ENCODE measurements at places on chromosomes 13 and 19.

DNA sequence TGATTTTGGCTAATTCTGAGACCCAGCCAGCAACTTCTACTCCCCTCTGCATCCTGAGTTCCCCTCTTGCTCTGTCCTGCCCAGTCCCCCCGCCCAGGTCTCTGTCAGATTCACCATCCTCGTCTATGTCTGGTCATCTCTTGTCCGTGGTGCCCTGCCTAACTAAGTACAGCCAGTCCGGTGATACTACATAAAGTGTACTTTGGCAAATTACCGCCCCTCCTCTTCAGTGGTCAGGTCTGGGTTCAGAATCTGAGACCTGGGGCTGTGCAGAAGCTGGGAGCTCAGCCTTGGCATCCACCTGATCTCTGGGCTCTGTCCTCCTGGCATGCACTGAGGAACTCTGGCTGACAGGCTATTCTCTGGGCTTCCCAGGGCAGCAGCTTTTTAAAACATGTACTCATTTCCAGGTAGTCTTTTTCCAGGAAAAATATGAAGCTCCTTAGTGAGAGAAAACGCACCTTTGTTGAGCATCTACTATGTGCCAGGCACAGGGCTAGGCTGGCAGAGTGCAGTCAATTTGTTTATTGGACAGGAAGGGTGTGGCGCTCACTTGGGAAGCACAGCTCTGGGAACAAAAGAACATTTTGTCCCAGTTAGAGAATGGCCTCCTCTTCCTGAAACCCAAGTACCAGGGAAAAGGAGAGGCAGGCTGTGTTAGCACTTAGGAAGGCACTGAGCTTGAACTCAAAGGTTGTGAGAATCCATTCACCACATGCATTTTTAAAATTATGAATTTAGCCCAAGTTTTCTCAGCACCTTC lies 88.9 kb downstream of the TSHZ3 start:
- DNase-seq, result peak; percentile 43

GRCh38 chr19:23283925-23284324 lies 33.7 kb upstream of the ZNF724 start:
- no peak for DNase-seq

DNA sequence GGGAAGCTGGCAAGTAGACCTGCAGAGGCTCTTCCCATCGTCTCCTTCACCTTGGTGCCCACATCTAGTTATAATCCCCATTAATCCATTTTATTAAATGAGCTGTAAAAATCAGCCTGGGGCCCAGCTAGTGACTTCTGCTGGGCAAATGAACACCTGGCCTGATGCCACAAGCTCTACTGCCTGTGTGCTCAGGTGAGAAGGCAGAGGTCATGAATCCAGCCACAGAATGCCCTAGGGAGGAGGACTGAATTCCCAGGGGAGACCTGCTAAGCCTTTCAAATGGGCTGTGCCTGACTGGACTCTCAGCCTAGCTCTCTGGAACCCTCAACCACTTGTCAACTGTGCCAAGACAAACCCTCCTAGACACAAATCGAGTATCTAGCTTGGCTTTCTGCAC lies 74.0 kb downstream of the PDS5B start:
- DNase-seq, result no peak

DNA sequence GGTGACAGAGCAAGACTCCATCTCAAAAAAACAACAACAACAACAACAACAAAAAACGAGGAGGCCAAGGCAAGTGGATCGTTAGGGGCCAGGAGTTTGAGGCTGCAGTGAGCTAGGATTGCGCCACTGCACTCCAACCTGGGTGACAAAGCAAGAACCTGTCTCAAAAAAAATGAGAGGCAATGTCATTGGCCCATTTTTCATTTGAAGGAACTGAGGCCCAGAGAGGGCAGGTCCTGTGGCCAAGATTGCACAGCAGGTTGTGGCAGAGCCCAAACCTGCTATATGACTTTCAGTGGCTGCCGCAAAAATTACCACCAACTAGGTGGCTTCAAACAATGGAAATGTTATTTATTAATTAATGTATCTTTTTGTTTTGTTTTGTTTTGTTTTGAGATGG lies 5.5 kb downstream of the PIK3R2 start:
- DNase-seq, result no peak

DNA sequence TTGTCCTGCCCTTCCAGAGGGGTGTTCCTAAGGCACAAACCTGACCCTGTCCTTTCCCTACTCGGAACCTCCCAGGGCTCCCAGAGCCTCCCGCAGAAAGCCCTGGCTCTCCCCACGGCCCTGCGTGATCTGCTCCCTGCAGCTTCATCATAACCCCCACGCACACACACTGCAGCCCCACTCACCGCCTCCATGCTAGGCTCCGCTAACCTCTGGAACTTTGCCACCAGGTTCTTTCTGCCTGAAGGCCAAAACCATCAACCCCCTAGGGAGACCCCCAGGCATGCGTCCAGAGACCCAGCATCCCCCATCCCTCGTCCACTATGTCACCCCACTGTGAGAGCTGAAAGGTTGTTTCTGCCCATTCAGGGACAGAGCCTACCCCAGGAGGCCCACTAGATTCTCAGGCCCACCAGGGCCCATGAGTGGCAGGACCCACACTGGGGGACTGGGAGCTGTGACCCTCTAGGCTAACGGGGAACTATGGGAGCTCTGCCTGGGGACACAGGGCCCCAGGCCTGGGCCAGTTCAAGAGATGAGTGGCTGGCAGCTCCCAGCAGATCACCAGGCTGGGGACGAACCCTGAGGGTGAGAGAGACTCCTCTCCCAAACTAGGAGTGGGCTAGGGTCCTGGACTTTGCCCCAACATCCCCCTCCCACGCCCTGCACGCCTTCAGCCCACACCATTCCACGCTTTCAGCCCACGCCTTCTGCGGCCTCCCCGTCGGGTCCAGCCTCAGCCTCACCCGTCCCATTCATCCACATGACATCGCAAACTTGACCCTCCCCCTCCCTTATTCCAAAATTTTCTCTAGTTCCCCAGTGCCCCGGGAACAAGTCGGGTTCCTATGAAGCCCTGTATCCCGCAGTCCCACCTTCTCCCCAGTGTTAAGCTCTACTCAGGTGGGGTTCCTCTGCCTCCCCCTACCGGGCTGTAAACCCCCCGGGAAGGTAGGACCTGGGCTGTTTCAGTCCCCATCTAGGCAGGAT lies 33.2 kb upstream of the PNMA8B start:
- no peak for DNase-seq

DNA sequence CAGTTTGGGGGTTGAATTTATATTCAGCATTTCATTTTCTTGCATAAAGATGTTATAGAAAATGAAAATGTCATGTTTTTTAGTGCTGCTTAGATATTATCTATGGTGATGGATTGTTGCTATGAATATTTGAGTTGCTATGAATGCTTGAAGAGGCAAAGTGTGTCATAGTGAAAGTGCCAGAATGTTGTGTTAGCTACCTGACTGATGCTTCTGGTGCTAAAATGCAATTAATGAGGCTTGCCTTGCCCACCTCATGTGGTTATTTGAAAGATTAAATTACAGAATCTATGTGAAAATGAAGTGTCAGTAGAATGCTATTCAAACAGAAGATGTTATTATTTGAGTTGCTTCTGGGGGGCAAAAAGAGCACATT lies 62.7 kb upstream of the MYCBP2 start:
- no peak for DNase-seq

DNA sequence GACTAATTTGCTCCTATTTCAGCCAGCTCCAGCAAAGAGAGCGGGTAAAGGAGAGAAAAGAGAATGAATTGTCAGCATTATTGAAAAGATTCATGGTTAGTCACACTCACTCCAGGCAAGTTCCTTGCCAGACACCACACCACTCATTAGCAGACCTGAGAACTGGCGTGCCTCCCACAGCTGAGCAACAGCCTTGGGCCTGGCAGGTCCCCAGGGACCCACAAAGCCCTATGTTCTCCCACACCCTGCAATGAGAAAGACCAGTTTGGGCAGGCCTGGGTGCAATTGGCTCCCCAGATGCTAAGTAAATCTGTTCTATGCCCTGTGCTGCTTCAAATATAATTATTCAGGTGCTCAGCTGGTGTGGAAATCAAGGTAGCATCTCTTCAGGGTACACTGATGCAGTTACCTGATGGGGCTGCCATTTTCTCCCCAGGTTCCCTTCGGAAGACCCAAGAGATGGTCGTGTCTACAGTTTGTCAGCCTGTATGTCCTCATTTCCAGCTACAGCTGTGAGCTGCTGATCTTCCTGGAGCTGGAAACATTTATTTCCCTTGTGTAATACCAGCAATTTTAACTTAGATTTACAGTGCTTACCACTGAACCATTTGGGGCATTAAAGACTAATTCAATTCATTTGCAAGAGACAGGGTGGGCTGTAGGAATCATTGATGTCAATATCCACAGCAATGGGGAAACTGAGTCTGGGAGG lies 405.0 kb downstream of the COG6 start:
- no peak for DNase-seq

GRCh38 chr19:4098493-4098892 lies 25.4 kb downstream of the MAP2K2 start:
- DNase-seq, result no peak

DNA sequence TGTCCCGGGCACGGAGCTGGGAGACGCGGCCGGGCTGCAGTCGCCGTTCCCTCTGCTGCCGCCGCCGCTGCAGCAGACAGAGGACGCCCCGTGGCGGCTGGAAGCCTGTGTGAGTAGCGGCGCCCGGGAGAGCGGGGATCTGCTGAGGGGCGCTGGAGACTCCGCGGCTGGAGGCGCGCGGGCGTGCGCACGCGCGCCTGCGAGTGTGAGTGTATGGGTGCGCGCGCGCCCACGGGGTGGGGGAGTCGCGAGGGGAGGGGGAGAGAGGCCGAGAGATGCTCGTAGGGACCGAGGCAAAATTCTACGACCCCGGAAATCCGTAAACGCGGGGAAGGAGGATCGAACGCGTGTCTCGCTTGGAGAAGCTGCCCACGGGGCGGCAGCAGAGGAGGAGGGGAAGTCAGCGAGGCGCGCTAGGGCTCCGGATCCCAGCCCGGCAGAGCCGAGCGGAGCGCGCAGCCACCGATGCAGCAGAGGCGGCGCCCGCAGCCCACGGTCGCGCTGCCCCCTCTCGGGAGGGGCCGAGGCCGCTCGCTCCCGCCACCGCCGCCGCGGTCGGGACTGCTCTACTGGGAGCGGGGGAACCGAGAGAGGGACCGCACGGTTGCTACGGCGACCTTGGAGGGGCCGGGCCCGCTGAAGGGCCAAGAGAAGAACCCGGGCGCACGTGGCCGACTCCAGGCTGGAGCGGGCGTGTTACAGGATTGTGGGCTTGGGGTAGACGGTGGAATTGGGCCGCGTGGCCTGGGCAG lies at the start of gene ENOX1:
Gene ENOX1, minus strand, starts transcription at position 207 of the 752 bp plus-strand sequence.
- peak; percentile 77 for DNase-seq

- no peak for DNase-seq
Observed at GRCh38 chr19:4914736-4915501, 5.6 kb downstream of the UHRF1 start.

DNA sequence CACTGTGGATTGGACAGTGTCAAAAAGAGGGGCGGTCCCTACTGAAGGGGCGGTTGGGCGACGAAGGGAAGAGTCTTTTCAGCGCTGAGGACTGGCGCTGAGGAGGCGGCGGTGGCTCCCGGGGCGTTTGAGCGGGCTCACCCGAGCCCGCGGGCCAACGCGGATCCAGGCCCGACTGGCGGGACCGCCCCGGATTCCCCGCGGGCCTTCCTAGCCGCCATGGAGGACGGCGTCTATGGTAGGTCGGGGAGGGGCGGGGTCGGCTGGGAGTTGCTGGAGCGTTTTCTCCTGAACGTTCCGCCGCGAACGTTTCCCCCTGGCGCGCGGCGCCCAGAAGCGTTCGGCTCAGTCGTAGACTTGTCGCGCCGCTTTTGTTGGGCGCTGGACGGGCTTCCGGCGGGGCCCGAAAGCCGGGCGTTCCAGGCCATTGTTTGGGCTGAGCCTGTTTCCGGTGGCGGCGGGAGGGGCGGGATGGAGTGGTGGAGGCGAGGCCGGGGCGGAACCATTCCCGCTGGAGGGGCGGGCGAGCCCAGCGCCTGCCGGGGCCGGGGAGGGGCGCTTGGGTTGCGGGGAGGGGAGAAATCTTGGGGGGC lies at the start of gene CYTH2:
Gene CYTH2, plus strand, starts transcription at position 81 of the 593 bp plus-strand sequence. Its CDS starts 139 bp downstream, at position 220.
- DNase-seq, result peak; percentile 86

DNA sequence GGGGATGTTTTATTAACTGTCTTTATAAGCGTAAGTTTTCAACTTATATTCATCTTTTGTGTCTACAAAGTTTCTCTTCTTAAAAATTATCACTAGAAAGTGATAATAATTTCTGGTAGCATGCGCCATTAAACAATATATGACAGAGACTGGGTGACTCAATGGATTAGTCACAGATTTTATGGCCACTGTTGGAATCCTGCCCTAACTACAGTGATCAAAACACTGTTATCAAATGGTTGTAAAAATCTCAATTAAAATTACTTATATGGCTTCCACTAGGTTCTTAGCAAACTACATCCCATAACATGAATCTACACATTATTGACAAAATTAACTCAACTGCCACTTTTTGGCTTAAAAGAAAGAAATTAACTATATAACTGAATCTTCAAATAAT lies 350.0 kb downstream of the DACH1 start:
- DNase-seq, result no peak

DNA sequence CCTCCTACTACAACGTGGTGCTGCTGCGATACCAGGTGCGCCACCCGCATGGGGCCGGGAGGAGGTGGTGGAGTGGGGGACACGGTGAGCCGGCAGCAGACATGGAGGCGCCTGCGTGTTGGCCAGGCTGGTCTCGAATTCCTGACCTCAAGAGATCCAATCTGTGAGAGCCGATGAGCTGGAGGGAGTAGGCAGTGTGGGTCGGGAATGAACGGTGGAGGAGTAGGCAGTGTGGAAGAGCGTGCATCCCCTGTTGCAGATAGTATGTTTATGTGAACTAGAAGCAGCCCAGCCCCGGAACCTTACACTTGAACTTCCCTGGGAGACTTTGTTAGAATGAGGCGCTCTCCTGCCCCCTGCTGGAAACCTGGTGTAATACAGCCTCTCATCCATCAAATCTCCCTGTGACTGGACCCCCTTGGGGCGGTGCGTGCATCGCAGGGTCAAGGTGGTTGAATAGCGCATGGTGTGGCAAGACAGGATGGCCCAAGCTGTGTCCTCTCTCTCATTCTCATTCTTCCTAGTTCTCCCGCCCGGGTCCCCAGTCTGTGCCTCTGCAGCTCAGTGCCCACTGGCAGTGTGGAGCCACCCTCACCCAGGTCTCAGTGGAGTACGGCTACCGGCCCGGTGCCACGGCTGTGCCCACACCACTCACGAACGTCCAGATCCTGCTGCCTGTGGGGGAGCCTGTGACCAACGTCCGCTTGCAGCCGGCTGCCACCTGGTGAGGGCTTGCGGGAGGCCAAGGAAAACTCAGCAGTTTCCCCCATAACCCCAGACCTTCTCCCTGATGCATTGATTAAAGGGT lies 10.5 kb upstream of the B3GNT3 start:
- peak; percentile 75 for DNase-seq

DNA sequence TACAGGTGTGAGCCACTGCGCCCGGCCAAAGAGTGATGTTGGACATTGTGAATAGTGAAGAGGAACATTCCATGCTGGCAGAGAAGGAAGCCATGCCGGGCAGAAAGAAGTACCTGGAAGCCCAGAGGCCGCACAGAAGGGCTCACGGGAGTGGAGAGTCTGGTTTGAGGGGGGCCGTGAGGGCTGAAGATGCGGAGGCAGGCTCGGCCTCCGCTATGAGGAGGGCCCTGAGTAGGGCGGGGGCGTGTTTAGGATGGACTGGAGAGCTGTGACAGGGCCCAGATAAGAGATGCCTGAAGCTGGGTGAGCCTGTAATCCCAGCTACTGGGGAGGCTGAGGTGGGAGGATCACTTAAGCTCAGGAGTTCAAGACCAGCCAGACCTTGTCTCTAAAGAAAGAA lies 1.6 kb downstream of the JOSD2 start:
- DNase-seq, result no peak

GRCh38 chr13:59247171-59247570 lies 916.6 kb downstream of the DIAPH3 start:
- no peak for DNase-seq

GRCh38 chr13:73945871-73946270 lies 188.3 kb downstream of the KLF12 start:
- no peak for DNase-seq

GRCh38 chr13:30107121-30107520 lies 200.2 kb downstream of the KATNAL1 start:
- no peak for DNase-seq

Measured in type B pancreatic cell (in vitro differentiated cells).